ENCODE measurements at places on chromosomes 11 and 22.

DNA sequence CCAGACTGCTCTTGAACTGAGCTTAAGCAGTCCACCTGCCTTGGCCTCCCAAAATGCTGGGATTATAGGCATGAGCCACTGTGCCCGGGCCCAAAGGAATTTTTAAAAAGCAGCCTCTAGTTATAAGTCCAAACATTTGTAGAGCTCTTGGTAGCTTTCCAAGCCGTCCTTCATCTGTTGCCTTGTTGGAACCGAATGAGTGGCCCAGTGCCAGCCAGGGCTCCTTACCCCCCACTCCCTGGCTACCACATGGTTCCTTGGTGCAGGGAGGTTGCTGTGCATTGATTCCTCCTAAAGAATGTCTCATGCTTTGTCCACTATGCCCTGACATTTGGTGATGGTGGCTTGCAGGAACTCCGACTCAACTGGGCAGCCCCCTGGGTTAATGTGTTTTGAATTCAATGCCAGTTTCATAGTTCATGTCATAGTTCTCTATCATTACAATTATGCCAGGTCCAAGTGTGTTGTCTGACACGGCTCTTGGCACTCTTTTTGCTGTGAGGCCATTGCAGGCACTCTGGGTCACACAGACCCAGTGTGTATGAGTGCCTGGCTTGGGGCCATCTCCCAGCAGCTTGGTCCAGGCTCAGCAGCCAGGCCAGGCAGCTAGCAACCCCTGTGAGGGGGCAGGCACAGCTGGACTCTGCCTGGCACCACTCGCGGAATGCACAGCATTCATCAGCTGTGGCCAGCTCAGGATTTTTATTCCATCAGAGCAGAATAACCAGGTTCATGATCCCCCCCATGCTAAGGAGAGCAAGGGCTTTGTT is 13.3 kb upstream of the MICALL1 start:
- no peak for DNase-seq

GRCh38 chr22:39984746-39985145 is 10.0 kb upstream of the FAM83F start:
- DNase-seq = no peak

GRCh38 chr22:26592421-26592891 is 2.5 kb upstream of the TPST2 start:
- DNase-seq = peak; percentile 65

DNA sequence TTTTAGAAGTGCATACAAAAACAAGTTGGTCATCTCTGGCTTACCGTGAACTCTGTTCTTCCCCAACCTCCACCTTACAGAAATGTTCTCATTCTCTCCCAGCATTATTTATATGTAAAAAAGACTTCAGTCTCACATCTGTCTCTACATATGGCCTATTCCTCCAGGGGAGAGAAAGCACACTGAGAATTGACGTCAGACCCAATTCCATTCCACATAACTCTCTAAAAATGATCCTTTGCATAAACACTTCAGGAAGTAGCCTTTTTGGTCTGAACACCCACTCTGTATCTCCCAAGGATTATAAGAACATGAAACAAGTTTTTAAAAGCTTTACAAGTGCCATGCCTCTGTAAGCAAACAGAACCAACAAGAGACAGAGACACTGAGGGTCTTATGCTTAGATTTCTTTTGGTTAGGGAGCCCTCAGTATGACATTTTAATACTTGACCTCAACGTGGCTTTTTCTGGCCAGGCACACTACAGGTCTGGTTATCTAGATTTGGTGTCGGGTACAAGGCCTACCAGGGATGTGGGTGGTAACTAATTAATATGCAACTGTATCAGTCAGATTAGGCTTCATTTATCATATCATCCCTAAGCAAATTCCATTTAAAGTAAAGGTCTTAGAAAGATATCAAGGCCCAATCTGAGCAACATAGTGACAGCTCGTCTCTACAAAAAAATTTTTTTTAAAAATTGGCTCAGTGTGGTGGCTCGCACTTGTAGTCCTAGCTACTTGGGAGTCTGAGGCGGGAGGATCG is 48.5 kb upstream of the PPP2R1B start:
- DNase-seq = no peak

GRCh38 chr22:25797498-25798290 is 55.7 kb downstream of the MYO18B start:
- DNase-seq = no peak

GRCh38 chr11:60955571-60955970 is 3.6 kb upstream of the SLC15A3 start:
- DNase-seq = no peak

DNA sequence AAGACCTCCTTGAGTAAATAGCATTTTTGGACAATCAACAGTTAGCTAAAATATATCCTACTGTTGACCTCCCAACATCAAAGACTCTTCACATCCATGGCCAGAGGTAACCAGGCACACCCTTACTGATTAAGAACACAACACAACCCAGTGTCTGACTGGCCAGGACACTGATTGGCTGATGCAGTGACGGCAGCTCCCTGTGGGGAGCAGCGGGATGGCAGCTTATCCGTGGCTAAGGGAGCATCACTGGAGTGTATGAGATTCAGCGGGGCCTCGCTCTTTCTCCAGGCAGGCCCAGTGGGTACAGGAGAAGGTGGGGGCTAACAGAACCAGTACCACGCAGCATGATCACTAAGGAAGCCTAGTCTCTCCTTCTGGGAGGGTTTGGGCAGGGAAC is 10.3 kb upstream of the IL2RB start:
- no peak for DNase-seq

DNA sequence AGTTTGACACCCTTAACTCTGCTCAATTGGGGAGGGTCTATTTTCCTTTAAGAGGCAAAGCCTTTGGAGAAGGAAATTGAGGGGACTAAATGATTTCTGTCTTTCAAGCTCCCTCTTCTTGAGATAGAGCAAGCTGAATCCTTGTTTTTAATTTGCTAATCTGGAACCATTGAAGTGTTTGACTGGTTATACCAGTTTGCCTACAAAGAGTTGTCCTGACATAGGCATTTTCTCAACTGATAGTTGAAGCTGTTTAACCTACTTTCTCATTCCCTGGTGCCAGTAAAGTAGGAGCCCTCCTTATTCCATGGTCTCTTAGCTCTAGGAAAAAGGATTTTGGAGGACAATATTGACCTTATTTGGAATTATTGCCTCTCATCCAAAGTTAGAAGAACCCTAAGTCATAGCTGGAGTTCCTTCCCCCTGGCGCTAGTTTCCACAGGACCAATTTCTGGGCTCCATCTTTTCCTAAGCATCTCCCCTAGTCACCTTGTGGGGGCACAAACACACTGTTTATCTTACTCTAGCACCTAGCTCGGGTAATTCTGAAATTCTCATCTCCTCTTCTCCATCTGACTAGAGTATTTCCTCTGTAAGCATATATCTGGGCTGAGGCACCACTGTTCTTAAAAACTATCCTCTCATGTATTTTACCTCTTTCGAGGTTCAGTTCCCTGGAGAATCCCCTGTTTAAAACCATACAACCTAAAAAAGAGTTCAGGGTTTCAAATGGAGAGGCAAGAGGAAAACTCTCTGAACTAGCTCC is 7.4 kb downstream of the ZDHHC5 start:
- no peak for DNase-seq

- DNase-seq = no peak
Measured at GRCh38 chr22:23199159-23199558, 18.9 kb downstream of the BCR start.

DNA sequence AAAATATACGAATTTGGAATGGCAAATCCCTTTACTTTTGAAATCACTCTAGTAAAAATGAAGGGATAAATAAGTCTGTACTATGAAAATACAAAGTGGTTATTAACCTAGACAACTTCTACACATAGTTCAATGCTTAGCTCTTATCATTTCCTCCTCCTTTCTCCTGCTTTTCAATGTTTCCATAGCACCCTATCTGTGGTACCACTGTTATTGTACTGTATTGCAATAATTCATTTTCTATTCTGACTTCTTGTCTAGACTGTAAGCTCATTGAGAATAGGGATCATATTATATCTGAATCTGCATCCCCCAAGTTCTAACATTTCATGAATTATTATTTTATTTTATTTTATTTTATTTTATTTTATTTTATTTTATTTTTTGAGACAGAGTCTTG is 251.4 kb downstream of the TTC28 start:
- DNase-seq = no peak

DNA sequence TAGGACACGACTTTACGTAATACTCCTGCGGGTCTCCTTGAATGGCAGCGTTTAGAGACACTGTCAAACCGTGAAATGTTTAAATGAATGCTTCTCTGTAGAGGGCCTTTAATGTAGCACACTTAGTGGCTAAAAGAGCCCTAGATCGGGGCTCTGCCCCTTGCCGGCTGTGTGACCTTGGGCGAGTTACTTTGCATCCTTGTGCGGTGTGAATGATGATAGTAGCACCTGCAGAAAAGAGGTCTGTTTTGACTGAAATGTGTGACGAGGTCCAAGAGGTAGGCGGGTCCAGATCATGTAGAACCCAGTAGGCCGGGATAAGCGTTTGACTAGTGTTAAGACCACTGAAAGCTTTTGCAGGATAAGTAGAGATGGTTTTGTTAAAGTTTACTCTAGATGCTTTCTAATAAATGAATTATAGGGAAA is 866 bp downstream of the MED17 start:
- no peak for DNase-seq

- no peak for DNase-seq
Measured at GRCh38 chr22:49392841-49393510, 434.7 kb downstream of the BRD1 start.

- DNase-seq = no peak
Measured at GRCh38 chr11:121964591-121964990, 151.4 kb downstream of the BLID start.

DNA sequence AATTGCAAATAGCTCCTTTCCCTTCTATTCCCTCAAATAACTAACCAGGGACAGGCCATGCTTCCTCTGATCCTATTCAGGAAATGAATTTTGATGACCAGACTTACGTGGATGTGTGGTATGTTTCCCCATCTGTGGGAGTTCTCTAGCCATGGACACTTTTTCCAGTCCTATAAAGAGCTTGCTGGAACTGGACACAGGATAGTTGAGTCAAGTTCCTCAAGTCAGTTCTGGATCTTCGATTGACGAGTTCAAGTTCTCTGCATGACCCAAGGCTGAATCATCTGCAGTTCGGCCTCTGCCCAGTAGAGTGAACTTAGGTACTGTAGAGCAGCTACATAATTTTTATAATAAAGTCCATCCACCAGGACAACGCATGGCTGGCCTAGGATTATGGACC is 52.7 kb upstream of the CCND1 start:
- DNase-seq = no peak

DNA sequence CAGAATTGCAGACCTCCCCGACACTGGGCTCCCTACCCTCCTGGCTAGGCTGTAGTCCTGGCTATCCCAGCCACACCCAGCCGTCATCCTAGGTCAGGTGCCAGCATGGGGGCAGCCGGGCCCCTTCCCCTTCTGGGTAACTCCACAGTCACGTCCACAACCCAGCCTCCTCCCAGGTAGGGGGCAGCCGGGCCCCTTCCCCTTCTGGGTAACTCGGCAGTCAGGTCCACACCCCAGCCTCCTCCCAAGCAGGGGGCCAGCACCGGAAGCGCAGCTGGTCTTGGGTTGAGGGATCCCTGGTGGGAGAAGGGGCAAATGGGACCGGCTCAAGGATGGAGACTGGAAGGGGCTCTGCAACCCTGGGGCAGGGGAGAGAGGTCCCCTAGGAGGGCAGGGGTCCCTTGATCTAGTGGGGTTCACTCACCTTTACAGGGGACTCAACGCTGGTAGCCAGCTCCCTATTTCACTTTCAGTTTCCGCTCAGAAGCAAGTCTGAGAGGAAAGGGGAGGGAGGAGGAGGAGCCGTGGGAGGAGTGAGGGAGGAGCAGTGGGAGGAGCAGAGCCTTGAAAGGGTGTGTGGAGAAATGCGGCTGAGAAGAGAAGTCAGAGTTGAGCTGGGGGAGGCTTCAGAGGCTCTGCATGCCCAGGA is at the start of gene TRIM21:
TRIM21 (minus strand) TSS at position 494 of the 649 bp plus-strand sequence. CDS start 3,293 bp downstream, outside the sequence.
- DNase-seq = peak; percentile 89

- DNase-seq = no peak
Measured at GRCh38 chr11:125250318-125251213, 86.0 kb downstream of the PKNOX2 start.

DNA sequence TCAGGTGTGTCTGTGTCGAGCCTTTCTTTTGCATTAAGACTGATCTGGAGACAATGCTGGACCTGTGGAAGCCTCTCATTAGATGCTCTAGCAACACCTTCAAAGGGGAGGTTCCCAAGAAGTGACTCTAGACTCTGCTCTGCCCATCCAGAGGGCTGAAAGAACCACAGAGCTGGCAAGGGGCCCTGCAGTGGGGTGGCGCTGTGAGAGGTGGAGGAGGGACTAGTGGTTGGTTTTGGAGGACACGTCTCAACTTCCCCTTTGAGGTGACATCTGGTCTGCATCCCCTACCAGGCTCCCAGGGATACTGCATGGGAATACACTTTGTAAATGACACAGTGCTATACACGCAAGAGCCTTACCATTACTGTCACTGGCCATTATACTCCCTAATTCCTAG is 34.2 kb upstream of the SYT13 start:
- no peak for DNase-seq

- DNase-seq = no peak
Measured at GRCh38 chr11:127074151-127074761, 73.7 kb upstream of the KIRREL3 start.

DNA sequence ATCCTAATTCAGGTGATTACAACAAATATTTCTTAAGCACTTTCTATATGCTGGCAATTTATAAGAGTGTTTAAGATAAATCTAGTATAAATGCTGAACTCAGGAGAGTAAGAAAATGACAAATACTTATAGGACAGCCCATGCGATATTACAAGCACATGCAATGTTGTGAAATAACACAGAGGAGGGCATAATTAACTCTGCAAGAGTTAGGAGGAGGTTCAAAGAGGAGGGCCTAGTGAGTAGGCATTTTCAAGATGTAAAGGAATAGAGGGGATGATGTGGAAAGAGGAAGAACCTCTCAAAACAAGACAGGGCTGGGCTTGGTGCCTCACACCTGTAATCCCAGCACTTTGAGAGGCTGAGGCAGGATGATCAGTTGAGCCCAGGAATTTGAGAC is 37.1 kb upstream of the IL17RA start:
- no peak for DNase-seq

GRCh38 chr11:29676993-29677392 is 339.8 kb downstream of the KCNA4 start:
- no peak for DNase-seq

GRCh38 chr22:21940521-21940920 is 12.1 kb downstream of the PPM1F start:
- DNase-seq = no peak

DNA sequence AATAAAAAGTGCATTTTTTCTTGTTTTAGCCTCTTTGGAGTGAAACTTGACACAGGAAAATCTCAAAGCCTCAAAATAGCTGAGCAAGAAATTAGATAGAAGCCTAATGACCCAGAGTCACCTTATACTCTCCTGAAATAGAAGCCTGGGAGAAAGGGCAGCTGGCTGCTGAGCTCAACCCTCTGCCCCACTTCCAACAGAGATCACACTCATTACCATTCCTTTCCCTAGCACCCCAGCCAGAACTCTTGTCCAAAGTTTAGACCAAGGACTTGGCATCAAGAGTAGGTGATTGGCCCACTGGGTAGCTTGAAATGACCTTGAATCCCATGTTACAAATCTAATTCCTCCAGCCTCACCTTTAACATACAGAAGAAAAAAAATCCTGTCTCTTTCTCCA is 62.7 kb upstream of the AMOTL1 start:
- no peak for DNase-seq
